Stimulated activated CD4-positive, alpha-beta T cell treated with anti-CD3 and anti-CD28 coated beads, TNF-alpha, amount 100 ng/mL, for 1 hour (primary cell): ENCODE measurements at places on chromosomes 12 and 14.

DNA sequence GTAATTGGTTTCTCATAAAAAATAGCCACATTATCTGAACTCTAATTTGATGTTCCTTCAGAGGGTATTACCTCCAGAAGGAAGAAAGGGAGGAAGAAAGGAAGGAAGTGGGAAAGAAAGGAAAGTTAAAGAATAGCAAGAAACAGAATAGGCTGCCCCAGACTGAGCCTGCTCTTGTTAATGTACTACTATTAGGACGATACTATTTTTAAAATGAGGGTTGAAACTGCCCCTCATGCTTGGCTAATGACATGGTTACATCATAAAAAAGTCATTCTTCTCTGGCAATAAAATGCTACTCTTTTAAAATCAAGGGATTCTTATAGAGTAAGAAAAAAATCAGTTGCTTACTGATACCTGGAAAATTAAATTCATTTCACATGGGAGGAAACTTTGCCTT lies 253.0 kb downstream of the KTN1 start:
- no peak for DNase-seq

- DNase-seq: no peak
These were observed 9.6 kb upstream of the SNAPC1 start for GRCh38 chr14:61752626-61753025.

DNA sequence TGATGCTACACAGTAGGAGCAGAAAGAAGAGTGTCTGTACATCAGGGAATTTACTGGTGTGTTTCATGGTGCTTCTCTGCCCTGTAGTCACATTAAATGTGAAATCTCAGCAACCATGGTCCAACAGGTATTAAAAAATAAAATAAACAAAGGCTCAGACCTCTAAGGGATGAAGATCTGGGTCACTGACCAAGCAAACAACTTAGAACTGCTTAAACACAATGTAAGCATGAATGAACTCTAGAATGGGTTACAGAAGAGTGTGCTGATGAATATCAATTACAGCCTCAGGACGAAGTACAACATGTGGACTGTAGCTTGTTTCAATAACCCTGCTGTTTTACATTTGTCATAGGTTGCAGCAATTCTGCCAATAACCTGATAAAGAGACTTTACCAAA lies 47.4 kb downstream of the SLC35F4 start:
- DNase-seq: no peak

- no peak for DNase-seq
These were observed 20.4 kb downstream of the SAV1 start for GRCh38 chr14:50647753-50648152.

DNA sequence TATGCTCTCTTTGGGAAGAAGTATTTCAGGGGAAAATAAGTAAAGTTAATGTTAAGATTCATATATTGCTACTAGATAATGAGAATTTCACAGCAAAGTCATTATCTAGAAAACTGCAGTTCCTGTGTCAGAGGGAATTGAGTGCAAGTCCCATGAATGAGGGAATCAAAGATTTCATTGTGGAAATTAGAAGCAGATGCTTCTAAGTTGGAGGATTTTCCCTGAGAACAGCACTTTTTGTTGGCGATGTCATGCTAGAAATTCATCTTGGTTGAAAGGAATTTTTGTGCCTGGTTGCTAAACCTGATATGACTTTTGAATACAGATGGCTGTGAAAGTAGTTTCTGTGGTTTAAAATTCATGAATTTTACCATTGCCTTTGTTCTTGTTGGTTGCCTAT lies 25.6 kb downstream of the FRMD6 start:
- no peak for DNase-seq

DNA sequence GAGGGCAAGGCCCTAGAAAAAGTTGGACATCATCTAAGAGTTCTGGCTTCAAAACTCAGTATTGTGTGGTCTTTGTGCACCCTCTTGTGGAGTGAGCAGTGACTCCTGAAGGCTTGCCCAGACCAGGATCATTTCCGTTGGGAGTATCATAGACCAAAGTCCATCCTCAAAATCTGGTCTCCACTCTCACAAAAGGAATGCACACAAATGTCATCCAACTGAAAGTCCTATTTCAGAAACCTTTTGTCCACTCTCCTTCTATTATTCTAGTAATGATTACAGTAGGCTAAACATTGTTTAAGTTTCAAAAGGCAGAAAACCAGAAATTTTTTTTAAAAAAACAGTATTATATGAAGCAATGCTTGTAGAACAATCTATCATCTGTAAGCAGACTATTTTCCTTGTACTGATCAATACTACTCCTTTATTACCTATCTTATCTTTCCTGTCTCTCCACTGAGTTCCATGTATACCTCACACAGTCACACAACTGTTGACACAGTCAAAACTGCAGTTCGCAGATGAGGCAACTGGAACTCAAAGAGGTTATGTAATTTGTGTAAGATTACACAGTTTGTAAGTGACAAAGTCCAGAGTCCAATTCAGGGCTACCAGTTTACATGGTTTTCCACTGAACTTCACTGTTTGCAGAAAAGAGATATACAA lies 41.4 kb downstream of the COX16 start:
- no peak for DNase-seq

- no peak for DNase-seq
These were observed 6.7 kb downstream of the C12orf54 start for GRCh38 chr12:48489012-48489411.

- DNase-seq: no peak
These were observed 25.9 kb downstream of the TIGAR start for GRCh38 chr12:4346931-4347330.
